ENCODE measurements at places on chromosomes 2 and 18. TPM values are rescaled to one million over a fixed set of nuclear protein-coding genes. Genes with fewer than 3 reads are reported as not detected.
A peak's percentile ranks its signal among the peaks of the same experiment; 100 is the strongest.

The NT5C1B gene
- total RNA-seq: not detected

The C2orf15 gene
- 4.8 TPM for total RNA-seq

The TBR1 gene
- 0.64 TPM for total RNA-seq

The ZSWIM2 gene
- total RNA-seq: not detected

The EMILIN1 gene
- total RNA-seq: 94.7 TPM

The ZNF385B gene
- 3.4 TPM for total RNA-seq

The DAW1 gene
- total RNA-seq: not detected

The CHRND gene
- total RNA-seq: not detected

The RTP5 gene
- total RNA-seq: not detected

DNA sequence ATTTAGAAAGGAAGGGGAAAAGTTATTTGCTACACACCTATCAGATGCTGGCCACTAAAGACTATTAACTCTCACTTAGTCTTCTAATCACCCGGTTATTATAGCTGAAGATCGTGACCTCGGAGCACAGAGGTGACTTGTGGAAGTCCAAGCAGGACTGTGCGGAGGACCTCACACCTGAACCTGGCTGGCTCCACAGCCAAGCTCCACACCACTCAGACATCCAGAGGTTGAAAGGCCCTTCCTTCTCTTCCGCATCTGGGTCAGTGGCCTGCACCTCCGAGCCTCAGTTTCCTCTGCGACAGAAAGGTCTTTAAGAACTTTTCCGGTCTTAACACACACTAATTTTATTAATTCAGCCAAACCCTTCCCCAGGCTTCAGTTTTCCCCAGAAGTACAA, 57.9 kb downstream of the TNS1 start:
- peak; percentile 2 for DNase-seq

DNA sequence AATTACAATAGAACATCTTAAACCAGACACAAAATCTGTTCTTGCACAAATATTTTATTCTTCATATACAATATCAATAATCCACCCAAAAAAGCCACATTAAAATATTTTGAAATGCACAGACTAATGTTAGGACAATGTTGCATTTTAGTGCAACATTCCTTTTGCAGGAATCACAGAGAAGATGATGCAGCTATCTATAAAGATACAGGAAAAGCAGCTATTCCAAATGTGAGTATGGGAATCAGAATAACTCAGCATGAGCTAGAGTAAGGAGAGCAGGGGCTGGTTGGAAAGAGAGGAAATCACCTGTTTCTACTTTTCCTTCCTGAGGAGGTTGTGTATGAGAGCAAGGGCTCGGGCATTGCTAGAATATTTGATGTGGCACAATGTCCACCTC, 4.8 kb downstream of the C2orf66 start:
- DNase-seq: no peak

- DNase-seq: no peak
Observed at GRCh38 chr2:158134655-158135054, 33.0 kb downstream of the UPP2 start.

DNA sequence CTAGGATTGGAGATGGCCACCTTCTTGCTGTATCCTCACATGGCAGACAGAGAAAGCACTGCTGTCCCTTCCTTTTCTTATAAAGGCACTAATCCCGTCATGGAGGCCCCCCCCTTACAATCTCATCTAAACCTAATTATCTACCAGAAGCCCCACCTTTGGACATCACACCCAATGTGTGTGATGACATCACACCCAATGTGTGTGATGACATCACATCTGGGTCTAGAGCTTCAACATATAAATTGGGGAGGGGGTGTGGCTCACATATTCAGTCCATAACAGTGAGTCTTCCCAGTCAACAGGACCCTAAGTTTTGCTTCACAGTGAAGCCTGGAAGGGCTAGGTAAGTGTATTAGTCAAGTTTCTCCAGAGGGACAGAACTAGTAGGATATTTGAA, 213.1 kb downstream of the NYAP2 start:
- no peak for DNase-seq

DNA sequence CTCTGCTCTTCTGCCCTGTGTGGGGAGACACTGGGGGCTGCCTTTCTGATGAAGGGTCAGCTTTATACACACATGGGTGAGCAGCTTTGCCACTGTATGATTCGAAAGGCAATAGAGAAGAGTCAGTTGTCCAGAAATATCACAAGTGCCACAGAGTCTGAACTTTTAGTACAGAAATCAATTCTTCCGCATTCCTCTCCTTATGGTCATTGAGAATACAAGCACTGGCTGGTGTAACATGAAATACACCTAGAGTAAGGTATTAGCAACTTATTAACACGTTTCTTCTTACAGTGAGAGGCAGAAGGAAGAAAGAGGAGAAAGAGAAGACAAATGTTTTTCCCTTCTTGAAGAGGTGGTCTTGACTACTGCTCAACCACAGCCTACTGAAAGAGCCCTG, 579.2 kb downstream of the ZEB2 start:
- no peak for DNase-seq

DNA sequence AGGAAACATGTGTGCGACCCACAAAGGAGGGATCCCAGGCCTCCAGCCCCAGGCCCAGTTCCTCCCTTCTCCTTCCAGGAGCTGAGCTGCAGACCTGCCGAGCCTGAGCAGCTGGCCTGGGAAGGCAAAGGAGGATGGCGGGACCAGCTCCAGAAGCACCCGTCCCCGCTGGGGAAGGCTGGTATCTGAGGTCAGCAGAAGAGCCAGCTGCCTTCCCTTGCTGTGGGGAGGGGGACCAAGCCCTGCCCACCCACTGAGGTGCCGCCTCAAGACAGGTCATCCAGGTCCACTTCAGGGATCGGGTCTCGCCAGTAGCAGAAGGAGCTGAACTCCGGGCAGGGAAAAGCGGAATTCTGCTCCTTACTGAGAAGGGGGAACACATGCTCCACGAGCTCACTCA, 73.2 kb downstream of the EMILIN2 start:
- DNase-seq: no peak

DNA sequence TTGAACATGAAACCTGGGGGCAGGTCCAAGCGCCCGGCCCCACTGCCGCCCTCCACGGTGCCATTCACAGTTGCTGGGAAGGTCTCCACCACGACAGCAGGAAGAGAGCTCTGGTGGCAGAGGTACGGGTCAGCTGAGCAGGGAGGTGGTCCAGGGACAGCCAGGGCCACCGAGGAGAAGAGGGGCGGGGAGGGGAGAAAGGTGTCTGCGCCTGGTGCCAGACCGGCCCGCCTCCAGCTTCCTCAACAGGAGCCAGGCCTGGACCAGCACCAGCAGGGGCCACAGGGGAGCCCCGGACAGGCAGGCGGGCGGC, 56.2 kb downstream of the BIN1 start:
- peak; percentile 47 for DNase-seq

GRCh38 chr18:34729740-34730355, 19.8 kb downstream of the DTNA start:
- no peak for DNase-seq

- DNase-seq: no peak
Observed at GRCh38 chr2:219555956-219556355, 12.1 kb downstream of the TMEM198 start.

GRCh38 chr2:160667811-160668210, 174.2 kb upstream of the RBMS1 start:
- DNase-seq: no peak

DNA sequence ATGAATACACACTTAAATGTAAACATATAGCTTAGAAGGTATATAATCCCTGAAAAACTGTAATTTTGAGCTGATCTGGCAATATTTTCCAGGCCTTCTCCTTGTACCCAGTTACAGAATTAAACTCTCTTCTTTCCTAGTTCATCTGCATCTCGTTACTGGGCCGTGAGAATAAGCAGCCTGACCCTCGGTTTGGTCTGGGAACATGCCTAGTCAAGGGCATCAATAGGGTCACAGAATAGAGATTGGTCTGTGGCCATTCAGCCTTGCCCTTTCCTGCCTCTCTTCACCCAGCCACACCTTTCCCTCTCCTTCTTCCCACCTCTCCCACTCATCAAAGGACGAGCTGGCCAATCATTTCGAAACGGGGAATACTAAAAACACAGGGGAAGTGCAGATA, 27.3 kb downstream of the SULT1C2 start:
- DNase-seq: no peak

DNA sequence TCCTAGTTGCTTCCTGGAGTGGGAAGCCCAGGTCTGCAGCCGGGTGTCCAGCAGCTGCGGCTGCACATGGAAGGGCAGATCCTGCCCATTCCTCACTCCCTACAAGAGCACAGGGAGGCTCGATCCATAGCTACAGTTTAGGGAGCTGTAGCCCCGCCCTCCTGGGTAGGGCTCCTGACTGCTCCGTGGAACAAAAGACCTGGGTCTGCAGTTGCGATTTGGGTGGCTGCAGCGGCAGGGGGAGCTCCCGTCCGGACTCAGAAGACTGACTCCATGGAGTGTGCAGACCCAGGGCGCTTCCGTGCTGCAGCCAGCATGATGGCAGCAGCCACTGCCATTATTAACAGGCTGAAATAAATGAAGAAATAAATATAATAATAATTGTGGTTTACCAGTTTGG, 157.3 kb downstream of the CTNNA2 start:
- no peak for DNase-seq

- DNase-seq: no peak
Observed at GRCh38 chr2:161233858-161234431, 73.7 kb downstream of the TANK start.

GRCh38 chr18:25503567-25504081, 151.7 kb upstream of the ZNF521 start:
- peak; percentile 49 for DNase-seq

GRCh38 chr2:191894681-191895147, 47.8 kb upstream of the CAVIN2 start:
- no peak for DNase-seq

- DNase-seq: no peak
Observed at GRCh38 chr18:73791081-73791480, 356.6 kb downstream of the FBXO15 start.

DNA sequence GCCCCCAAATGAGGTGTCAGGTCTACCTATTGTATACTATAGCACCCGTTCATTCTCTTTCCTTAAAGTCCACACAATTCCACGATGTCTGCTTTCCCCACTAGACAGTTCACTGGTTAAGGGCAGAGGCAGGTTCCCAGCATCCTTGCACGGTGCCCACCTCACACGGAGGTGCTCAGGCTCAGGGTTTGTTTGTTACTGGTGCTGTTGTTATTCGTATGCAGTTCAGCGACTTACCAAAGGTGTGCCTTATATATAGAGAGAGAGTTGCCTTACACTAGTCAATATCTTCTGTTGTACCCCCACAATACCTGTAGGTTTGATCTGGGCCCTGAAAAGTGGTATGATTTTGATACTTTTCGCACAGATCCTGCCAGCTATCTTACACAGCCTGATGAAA, 30.6 kb downstream of the SLC3A1 start:
- DNase-seq: no peak

GRCh38 chr2:137302957-137303356, 537.6 kb downstream of the THSD7B start:
- no peak for DNase-seq

- DNase-seq: no peak
Observed at GRCh38 chr2:24824071-24824588, 30.9 kb downstream of the CENPO start.

GRCh38 chr18:35905436-35905835, 67.0 kb upstream of the RMP24 start:
- DNase-seq: peak; percentile 76

- DNase-seq: no peak
Observed at GRCh38 chr18:54020966-54021365, 203.5 kb downstream of the MBD2 start.

DNA sequence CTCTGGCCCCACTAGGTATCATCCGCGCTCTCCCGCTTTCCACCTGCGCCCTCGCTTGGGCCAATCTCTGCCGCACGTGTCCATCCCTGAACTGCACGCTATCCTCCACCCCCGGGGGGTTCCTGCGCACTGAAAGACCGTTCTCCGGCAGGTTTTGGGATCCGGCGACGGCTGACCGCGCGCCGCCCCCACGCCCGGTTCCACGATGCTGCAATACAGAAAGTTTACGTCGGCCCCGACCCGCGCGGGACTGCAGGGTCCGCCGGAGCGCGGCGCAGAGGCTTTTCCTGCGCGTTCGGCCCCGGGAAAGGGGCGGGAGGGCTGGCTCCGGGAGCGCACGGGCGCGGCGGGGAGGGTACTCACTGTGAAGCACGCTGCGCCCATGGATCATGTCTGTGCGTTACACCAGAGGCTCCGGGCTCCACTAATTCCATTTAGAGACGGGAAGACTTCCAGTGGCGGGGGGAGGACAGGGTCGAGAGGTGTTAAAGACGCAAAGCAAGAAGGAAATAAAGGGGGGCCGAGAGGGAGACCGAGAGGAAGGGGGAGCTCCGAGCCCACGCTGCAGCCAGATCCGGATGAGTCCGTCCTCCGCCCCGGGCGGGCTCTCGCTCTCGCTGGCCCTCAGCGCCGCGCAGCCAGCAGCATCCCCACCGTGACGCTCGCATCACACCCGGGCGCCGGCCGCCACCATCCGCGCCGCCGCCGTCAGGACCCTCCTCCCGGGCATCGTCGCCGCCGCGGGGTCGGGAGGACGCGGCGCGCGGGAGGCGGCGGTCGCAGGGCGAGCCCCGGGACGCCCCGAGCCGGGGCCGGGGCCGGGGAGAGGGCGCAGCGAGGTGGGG, 664 bp downstream of the NETO1 start:
- DNase-seq: no peak

GRCh38 chr2:8462280-8462679, 219.6 kb upstream of the ID2 start:
- no peak for DNase-seq

- no peak for DNase-seq
Observed at GRCh38 chr2:85390941-85391669, 19.1 kb downstream of the CAPG start.

GRCh38 chr18:37391698-37392548, 173.7 kb downstream of the CELF4 start:
- DNase-seq: no peak

- DNase-seq: no peak
Observed at GRCh38 chr2:205752296-205752820, 70.1 kb downstream of the NRP2 start.

Data from breast epithelium (tissue), 4 donors.